ENCODE measurements at places on chromosomes 3 and 15.

GRCh38 chr3:143529018-143529478 lies 319.2 kb downstream of the SLC9A9 start:
- DNase-seq, result no peak

GRCh38 chr15:99114511-99115299 lies 9.8 kb downstream of the SYNM start:
- no peak for DNase-seq

- DNase-seq, result no peak
Observed at GRCh38 chr3:105674437-105675065, 194.3 kb downstream of the CBLB start.

- DNase-seq, result no peak
Observed at GRCh38 chr3:106004137-106004681, 135.4 kb upstream of the CBLB start.

DNA sequence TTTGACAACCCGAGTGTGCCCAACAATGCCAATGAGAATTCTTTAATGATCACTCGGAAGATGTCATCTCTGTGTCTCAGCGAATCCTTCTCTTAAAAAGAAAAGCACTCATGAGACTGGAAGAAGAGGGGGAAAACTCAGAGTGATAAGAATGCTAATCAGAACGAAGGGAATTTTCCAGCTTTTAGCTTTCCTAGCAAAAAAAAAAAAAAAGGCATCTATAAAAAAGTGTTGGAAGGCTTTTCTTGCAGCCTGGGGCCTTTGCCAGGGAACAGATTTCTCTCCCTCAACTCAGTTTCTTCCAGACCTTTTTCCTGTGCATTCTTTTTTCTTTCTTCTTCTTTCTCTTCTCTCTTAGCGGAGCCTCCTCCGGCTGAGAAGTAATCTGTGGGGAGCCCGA lies 80.5 kb upstream of the NEO1 start:
- no peak for DNase-seq
